ENCODE measurements at places on chromosomes 5 and 9. TPM values are rescaled to one million over a fixed set of nuclear protein-coding genes. Genes with fewer than 3 reads are reported as not detected.

DNA sequence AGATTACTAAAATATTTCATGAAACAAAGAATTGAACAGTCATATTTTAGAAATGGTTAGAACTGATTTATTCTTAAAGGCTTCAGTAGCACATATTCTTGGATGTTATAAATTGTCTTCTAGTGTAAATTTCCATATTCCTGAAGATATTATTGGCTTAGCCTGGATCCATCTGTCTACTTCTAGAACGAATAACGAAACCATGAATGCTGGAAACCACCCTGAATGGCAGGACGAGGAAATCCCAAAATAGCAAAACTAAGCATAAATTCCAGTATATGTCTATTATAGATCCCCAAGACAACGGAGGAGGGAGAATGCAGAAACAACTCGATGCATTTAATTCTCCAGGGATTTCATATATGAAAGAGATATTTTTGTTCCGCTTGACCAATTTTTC lies 2191.0 kb upstream of the ACO1 start:
- no peaks in the 10 kb centered on the region for H3K27me3 ChIP-seq
- DNase-seq: no peak
- no peaks in the 10 kb centered on the region for H3K4me1 ChIP-seq
- H3K27ac ChIP-seq: no peak overlapping the region
- H3K36me3 ChIP-seq: no peaks in the 10 kb centered on the region

DNA sequence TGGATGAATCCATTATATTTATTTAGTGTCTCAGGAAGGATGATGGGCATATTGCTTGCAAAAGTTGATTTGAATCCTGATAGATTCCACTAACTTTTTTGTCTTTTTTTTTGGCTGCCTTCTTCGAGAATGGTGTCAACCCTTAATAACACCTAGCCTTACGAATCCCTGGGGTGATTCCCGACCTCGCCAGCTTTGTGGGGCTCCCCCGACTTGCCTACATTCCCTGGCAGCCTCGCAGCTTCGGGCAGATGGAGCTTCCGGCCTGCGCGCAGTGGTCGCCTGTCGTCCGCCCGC lies 366 bp upstream of the DOCK8 start:
- no peaks in the 10 kb centered on the region for H3K27me3 ChIP-seq
- no peaks in the 10 kb centered on the region for H3K36me3 ChIP-seq
- DNase-seq: no peak

GRCh38 chr9:73026375-73026774 lies 73.5 kb upstream of the ALDH1A1 start:
- no peaks in the 10 kb centered on the region for H3K36me3 ChIP-seq
- no peak for DNase-seq
- H3K27ac ChIP-seq: no peak overlapping the region
- no peaks in the 10 kb centered on the region for H3K27me3 ChIP-seq
- no peak overlapping the region for H3K4me3 ChIP-seq

DNA sequence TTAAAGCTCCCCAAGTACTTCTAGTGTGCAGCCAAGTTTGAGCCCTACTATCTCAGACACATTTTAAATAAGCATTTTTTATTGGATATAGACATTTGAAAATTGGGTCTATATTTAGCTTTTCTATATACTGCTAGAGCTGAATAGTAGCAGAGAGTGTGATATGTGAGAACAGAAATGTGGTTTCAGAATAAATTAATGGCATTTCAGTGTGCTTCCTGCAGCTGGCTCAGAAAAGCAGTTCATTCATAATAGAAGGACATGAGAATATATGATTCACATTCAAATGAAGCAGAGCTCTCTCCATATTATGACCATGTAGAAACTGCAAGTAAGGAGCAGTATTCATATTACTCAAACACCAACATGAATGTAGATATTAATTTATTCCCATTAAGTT lies 464.0 kb downstream of the PTPRD start:
- H3K4me3 ChIP-seq: no peak overlapping the region
- DNase-seq: no peak
- peaks cover 9% of the 10 kb centered on the region for H3K4me1 ChIP-seq
- no peak overlapping the region for H3K27ac ChIP-seq
- no peaks in the 10 kb centered on the region for H3K27me3 ChIP-seq
- no peaks in the 10 kb centered on the region for H3K36me3 ChIP-seq

DNA sequence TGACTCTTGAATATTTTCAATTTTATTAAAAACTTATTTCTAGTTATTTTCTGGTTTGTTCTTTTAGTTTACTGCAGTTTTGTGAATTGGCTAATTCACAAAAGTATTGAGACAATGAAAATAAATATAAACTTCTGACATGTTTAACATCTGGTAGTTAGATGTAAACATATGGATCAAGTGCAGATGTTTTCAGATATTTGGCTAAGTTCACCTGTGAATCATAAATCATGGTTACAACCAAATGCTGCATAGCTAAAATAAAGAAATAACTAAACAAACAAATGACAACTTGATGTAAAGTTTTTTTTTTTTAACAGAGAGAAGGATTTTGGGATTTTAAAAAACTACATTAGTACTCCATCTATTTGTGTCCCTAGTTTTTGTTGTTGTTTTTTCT lies 484.6 kb downstream of the SLCO4C1 start:
- no peaks in the 10 kb centered on the region for H3K4me1 ChIP-seq
- DNase-seq: no peak
- no peaks in the 10 kb centered on the region for H3K36me3 ChIP-seq
- H3K27me3 ChIP-seq: no peaks in the 10 kb centered on the region

SLC34A1 gene
- total RNA-seq: not detected

DNA sequence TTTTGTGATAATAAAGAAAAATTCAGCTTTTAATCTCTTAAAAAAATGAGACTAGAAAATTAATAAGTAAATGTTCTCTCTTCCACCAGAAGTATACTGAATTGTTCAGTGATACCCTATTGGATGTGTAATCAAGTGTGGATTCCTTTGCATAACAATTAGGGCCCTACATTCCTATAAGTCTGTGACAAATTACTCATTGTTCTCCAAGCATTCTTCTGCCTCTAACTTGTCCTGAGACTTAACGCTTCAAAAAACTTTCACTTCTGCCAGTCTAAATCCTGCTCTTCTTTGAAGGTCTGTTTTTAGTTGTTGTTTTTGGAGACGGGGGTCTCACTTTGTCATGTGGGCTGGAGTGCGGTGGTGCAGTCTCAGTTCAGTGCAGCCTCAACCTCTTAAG lies 9.2 kb upstream of the DDX46 start:
- DNase-seq: no peak
- no peaks in the 10 kb centered on the region for H3K36me3 ChIP-seq
- no peak overlapping the region for H3K27ac ChIP-seq
- no peak overlapping the region for H3K4me3 ChIP-seq
- H3K4me1 ChIP-seq: no peaks in the 10 kb centered on the region

PCDHB15 gene
- total RNA-seq: 2.1 TPM

DNA sequence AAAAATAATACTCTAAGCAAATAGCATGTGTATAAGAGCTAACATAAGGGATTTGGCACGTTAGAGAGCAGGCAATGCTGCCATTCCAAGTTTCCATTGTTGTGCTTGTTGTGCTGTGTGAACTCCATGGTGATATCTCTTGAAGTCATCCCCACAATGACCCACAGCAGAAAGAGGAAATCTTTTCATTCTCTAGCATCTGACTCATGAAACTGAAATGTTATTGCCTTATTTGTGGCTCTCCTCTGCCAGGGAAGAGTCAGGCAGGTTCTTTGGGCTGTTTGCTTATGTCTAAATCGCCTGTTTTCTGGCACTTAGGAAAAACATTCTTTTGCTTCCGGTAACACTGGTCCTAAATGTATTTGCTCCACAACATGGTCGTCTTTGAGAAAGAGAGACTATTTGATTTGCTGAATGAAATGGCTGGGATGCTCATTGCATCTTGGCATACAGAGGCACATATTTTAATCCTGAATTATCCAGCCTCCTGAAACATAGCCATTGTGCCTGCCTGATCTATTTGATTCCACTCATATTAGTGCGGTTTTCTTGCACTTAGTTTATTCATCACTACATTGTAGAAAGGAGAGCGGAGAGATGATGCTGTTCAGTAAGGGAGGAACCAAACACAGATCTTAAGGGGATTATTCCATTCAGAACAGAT lies 188.8 kb downstream of the CSNK1G3 start:
- H3K4me1 ChIP-seq: no peaks in the 10 kb centered on the region
- H3K4me3 ChIP-seq: no peak overlapping the region
- no peaks in the 10 kb centered on the region for H3K36me3 ChIP-seq
- H3K27me3 ChIP-seq: no peaks in the 10 kb centered on the region

TMEM174 gene
- total RNA-seq: not detected

DNA sequence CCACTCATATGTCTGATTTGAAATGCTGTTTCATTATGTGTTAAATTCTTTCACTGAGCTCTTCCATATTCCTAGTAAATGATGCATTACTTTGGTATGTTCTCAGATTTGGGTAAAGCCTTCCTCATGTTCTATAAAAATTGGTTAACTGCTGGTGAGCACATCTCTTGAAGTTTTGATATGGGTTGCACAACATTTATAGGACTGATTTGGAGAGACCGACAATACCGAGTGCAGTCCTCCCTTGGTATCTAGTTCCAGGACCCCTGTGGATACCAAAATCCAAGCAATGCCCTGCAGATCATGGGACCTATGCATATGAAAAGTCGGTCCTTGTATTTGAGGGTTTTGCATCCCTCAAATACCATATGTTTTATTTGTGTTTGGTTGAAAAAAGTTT lies 37.8 kb downstream of the WDR36 start:
- no peaks in the 10 kb centered on the region for H3K4me1 ChIP-seq
- DNase-seq: no peak
- H3K36me3 ChIP-seq: peaks cover 23% of the 10 kb centered on the region
- H3K4me3 ChIP-seq: no peak overlapping the region
- no peaks in the 10 kb centered on the region for H3K27me3 ChIP-seq

DNA sequence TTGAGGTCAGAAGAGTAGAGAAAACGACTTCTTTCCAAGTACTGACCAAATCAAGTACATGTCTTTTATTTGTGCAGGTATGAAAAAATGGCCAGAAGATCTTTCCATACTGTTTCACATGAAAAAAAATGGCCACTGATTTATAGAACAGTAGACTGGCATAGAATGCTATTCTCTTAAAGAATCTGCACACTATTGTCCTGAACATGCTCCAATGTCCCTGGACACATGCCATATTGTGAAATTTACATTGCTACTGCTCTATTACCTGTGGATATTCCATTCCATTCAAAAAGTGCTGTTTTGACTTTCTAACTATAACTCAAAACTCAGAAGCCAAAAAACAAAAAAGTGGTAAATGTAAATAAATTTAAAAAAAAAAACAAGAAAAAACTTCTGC lies 60.6 kb downstream of the FBXL17 start:
- DNase-seq: no peak
- H3K36me3 ChIP-seq: no peaks in the 10 kb centered on the region
- H3K27ac ChIP-seq: no peak overlapping the region
- H3K4me3 ChIP-seq: no peak overlapping the region

DNA sequence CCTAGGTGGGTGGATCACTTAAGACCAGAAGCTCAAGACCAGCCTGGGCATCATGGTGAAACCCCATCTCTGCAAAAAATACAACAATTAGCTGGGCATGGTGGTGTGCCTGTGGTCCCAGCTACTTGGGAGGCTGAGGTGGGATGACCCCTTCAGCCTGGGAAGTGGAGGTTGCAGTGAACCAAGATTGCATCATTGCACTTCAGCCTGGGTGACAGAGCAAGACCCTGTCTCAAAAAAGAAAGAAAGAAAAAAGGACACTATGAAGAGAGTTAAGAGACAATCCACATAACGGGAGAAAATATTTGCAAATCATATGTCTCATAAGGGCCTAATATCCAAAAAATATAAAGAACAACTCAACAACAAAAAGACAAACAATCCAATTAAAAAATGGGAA lies 57.9 kb downstream of the NDST1 start:
- no peaks in the 10 kb centered on the region for H3K4me1 ChIP-seq
- no peak overlapping the region for H3K4me3 ChIP-seq
- no peaks in the 10 kb centered on the region for H3K36me3 ChIP-seq

DNA sequence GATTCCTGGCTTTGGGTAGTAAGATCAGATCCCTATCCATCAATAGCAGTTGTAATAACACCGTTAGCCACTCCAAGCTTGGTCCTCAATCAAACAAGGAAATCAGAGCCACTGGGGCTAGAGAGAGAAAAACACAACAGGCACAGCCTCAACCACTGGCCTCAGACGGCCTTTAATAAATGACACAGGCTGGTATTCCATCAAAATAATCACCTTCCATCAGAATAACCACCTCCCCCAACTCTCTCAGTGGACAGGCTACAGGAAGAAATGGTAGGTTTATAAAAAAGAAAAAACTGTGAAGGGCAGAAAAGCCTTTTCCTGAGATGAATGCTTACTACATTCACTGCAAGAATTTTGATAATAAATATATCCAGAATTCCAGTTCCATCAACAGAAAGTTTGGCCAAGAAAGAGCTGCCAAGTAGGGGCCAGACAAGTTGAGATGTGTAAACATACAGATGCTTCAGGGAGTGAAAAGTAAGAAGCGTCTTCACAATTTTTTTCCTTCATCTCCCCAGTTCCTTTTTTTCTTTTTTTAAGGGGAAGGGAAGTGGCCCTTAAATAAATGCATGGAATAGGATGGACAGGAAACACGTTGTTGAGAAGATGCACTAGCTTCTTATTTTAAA lies 5.5 kb downstream of the FOXD1 start:
- H3K4me3 ChIP-seq: no peak overlapping the region
- no peaks in the 10 kb centered on the region for H3K4me1 ChIP-seq
- no peaks in the 10 kb centered on the region for H3K36me3 ChIP-seq
- no peak overlapping the region for H3K27ac ChIP-seq
- H3K27me3 ChIP-seq: peaks cover 82% of the 10 kb centered on the region
- no peak for DNase-seq

SLC22A4 gene
- total RNA-seq: 0.53 TPM

DNA sequence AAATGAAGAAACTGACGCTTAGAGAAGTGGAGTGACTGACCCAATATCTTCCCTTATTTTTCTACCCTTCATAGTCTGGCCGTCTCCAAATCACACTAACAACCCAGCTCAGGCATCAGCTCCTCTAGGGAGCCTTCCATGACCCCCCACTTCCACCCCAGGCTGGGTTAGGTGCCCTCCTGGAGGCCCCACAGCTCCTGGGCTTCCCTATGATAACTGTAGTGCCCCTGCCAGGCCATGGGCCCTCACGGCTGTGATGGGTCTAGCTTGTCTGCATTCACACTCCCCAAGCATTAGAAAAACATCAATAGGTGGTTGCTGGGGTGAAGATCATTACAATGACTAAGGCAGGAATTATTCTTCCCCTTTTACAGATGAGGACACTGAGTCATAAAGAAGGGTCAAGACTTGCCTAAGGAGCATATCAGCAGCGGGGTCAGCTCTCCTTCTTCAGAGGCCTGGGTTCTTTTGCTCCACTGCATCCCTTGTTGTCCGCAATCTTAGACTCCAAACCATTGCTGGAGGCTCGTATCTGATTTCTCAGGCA lies 7.3 kb downstream of the CORO2A start:
- no peak overlapping the region for H3K4me3 ChIP-seq
- no peak overlapping the region for H3K27ac ChIP-seq
- H3K4me1 ChIP-seq: no peaks in the 10 kb centered on the region
- no peaks in the 10 kb centered on the region for H3K27me3 ChIP-seq

DNA sequence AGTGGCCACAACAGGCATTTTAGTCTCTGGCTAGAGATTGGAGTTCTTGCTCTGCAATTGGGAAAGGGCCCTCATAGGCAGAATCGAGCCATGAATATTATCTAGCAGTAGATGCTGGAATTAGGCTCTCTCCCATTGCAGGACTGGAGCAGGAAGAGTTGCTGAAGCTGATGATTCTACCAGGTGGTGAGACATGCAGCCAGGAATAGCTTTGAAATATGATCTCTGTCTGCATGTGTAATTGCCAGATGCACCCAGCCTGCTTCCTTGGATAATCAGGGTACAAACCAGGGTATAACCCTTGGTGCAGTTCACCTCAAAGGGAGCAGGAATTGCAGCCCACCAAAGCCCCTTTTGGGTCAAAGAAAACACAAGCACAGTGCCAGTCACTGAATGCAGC lies 211.4 kb upstream of the FTMT start:
- no peaks in the 10 kb centered on the region for H3K27me3 ChIP-seq
- no peak for DNase-seq
- no peaks in the 10 kb centered on the region for H3K4me1 ChIP-seq
- no peak overlapping the region for H3K4me3 ChIP-seq
- H3K27ac ChIP-seq: no peak overlapping the region

All from pancreas (tissue), 10 donors.